Endodermal cell (in vitro differentiated cells): ENCODE measurements at places on chromosomes 7 and 10. TPM values are rescaled to one million over a fixed set of nuclear protein-coding genes. Genes with fewer than 3 reads are reported as not detected.

GRCh38 chr10:128469515-128469914 is 343.3 kb upstream of the MKI67 start:
- peak; percentile 64 for DNase-seq

DNA sequence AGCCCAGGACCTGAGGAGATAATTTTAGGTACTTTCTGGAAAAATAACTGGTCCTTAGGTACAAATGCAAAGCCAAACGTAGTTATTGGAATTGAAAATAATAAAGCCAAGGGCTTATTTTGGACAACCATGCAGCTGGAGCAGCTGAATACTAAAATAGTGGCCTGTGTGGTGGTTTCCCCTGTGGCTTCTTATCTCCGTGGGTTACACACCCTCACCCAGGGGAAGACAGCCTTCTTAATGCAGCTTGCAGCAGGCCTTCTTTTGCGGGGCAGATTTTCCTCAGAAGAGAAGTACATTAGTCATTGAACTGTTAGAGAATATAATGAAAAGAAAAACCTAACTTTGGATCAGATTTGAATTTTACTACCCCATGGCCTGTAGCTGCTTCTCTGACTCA is 133.5 kb downstream of the ST7 start:
- DNase-seq, result no peak

- DNase-seq, result no peak
These were observed 29.0 kb downstream of the DENND2A start for GRCh38 chr7:140611641-140612040.

- no peak for DNase-seq
These were observed 57.1 kb upstream of the ITPRID1 start for GRCh38 chr7:31456646-31457368.

Gene NUTM2A
- 0.86 and 1.5 TPM in 2 replicates for total RNA-seq

Gene ECHDC3
- 11.1 to 15.7 TPM (median 12.9 TPM) in 3 replicates for total RNA-seq

Gene HTR5A
- 0.46 TPM in 1 of 3 replicates, not detected in the others for total RNA-seq

Gene HPSE2
- 0.07 and 0.16 TPM in 2 replicates for total RNA-seq
